ENCODE measurements at places on chromosomes 12 and 14.

DNA sequence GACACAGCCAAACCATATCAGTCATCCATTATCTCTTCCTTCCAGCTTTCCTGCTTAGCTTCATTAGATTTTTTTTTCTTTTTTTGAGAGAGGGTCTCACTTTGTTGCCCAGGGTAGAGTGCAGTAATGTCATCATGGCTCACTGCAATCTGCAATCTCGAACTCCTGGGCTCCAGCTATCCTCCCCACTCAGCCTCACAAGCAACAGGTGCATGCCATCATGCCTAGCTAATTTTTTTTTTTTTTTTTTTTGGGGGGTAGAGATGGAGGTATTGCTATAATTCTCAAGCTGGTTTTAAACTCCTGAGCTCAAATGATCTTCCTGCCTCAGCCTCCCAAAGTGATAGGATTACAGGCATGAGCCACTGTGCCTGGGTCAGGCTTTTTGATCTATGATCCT lies 38.3 kb upstream of the PPM1A start:
- no peak for DNase-seq

DNA sequence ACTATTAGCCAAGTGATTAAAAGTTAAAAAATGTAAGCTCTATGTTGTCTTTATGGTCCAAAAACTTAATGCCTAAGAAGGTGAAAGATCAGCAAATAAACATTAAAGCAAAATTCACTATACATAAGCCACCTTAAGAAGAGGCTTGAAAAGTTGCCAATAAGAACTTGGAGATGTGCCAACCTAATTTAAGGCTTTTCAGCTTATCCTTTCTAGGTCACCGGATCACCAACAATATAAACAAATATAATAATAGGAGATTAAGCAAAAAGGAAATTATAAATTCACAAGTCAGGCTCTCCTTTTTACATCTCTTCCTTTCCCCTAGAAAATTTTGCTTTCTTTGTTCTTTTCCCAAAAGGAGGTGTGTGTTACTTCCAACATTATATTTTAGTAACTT lies 30.9 kb downstream of the SLC2A3 start:
- no peak for DNase-seq

DNA sequence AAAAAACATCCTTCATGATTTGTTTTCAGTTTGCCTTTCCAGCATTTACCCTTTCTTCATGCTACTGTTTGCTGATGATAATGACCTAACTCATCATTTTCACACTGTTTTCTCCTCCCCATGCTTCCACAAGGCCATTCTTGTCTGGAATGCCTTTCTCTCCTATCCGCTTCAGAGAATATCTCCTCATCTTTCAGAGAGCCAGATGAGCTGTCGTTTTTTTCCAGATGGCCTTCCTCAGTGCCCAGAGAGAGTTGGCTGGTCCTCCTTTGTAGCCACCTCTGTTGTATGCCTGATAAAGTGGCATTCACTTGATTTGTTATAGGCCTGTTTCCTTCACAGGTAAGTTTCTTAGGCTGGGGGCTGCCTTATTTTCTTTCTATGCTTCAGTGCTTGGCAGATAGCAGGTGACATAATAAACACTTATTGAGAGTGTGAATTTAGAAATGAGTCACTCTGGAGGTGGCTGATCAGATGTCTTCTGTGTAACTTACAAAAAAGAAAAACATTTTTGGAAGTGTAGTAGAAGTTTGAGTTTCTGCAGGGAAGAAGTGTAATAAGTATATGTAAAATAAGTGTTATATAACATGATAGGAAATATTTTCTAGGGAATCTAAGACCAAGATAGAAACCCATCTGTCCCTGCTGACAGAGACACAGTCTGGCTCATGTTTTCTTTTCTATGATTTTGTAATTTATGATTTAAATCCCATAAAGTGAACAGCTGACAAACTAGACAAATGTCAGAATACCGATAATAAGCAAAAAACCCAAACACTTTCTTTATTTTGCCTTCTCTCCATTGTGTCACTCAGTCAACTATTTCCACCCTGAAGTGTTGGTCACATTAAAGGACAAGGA lies 174.5 kb downstream of the DACT1 start:
- no peak for DNase-seq

DNA sequence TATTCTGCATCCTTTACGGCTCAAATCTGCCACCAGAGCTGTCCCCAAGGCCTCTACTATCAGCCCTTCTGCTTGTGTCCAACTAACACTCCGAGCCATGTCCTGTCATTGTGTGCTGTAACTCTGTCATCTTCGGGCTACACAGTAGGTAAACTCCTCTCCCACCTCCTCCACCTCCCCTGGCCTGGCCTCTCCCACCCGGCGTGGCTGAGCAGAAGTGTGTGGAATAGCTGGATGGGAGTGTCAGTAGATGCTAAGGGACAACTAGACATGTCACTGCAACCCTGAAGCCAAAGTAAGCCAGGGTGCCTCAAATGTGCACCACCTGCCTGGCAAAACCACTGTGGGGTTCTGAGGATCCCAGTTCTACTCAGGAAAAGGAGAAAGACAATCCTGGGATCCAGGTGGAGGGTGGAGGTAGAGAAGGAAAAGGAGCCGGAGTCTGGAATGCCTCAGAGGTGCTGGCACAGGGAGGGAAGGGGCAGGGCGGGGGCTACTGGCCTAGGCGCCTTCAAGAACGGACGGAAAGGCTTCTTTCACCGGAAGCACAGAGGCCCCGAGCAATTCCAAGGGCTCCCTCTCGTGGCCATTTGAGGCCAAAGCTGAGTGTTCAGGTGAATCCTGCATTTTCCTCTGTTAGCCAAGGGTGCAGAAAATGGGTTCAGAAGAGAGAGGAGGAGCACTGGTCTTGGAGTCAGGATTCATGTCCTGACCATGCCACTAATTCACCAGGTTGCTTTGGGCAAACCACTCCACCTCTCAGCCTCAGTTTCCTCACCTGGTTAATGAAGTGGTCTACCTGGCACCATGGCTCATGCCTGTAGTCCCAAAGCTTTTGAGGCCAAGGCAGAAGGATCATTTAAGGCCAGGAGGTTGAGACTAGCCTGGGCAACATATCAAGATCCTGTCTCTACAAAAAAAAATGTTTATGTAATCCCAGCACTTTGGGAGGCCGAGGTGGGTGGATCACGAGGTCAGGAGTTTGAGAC lies 20.5 kb upstream of the FAM181A start:
- DNase-seq: peak; percentile 88

Measured in ELF-1 (cell line).